ENCODE measurements at places on chromosomes 6 and 20.

DNA sequence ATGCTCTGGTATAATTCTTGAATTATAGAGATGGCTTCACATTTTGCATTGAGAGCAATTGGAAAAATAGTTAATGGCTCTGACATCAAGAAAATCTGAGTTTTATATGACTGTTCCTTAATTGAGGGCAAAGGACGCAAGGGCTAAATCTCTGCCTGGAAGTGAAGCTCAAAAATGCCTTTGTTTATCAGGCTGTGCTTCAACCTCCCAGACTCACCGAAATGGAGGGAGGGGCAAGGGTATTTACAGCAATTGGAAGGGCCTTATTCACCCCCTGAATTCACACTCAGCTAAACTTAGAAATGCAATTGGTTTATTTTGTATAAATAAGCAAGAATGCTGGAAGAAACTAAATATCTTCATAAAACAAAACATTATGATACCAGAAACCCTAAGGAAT, 737.2 kb upstream of the MMS22L start:
- no peak for DNase-seq

GRCh38 chr6:90136176-90136575, 160.5 kb downstream of the BACH2 start:
- no peak for DNase-seq

GRCh38 chr6:19210849-19211590, 626.1 kb upstream of the ID4 start:
- no peak for DNase-seq

- no peak for DNase-seq
Observed at GRCh38 chr6:26387565-26387964, 4.7 kb downstream of the BTN2A2 start.

- no peak for DNase-seq
Observed at GRCh38 chr6:168407842-168408241, 33.1 kb upstream of the SMOC2 start.

DNA sequence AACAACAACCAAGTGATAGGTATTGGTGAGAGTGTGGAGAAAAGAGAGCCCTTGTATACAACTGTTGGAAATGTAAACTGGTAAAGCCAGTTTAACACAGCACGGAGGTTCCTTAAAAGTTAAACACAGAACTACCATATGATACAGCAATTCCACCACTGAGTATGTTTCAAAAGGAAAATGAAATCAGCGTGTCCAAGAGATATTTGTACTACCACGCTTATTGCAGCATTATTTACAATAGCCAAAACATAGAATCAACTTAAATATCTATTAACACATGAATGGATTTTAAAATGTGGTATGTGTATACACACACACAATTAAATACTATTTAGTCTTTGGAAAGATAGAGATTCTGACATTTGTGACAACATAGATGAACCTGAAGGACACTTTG, 1.1 kb downstream of the PTCHD4 start:
- no peak for DNase-seq

- DNase-seq, result no peak
Observed at GRCh38 chr20:2395136-2395535, 14.4 kb downstream of the TGM6 start.

- DNase-seq, result no peak
Observed at GRCh38 chr6:20658053-20658452, 123.8 kb downstream of the CDKAL1 start.

DNA sequence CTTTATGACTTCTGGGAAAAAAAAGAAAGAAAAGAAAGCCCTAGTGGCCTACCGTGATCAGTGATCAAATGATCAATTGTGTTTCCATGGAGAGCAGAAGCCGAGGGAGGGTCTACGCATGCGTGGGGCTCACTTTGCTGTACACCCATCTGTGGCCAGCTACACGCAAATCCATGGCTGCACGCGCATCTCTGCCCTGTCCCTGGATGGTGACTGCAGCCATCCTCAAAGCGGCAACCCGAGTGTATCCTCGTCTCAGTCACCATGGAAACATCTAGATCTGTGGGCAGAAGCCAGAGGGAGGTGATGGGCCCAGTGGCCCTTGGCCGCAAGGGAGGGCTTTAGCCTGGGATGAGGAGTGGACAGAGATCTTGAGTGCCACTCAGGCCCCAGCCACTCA, 785 bp upstream of the ULBP3 start:
- DNase-seq, result no peak

GRCh38 chr6:37623666-37624065, 74.0 kb downstream of the MDGA1 start:
- DNase-seq, result no peak

DNA sequence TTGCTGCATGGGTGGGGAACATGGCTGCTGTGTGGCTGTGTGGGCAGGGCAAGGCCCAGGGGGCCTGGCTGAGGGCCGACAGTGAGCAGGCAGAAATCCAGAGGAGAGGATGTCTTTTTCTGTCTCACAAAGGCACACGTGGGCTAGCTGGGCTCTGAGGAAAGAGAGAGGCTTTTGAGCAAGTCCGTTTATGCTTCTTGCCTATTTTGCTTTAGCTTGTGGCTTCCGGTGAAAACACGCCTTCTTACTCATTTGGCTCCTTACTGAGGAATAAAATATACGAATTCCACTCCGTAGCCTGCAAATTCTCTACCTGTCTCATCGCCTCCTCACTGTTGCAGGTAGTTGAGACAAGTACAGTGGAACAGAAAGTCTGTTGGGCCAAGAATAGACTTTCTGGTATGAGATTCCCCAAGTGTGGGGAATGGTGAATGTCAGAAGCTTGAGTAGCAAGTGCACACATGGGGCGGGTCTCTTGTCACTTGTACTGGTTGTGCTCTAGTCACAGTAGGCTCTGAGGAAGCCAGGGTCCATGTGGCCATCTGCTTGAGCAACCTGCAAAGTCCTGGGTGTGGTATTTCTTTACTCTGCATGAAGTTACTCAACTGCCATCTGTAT, 28.4 kb downstream of the WRNIP1 start:
- DNase-seq, result peak; percentile 59

- DNase-seq, result no peak
Observed at GRCh38 chr20:18663932-18664331, 76.1 kb downstream of the DTD1 start.

GRCh38 chr6:110355727-110356126, 2.4 kb downstream of the METTL24 start:
- no peak for DNase-seq

DNA sequence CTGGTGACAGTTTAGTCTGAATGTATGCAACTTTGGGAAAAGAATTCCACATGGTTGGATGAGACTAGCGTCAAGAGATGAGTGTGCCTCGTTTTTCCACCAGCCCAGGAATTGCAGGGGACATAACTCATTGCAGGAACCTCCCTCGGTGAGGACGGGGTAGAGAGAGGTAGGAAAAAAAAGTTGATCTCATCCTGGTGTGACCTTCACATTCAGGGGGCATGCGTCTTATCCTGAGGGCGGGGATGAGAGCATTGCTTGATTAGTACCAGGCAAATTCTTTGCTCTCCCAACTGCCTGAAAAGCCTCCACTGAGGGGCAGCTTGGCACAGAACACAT, 11.8 kb downstream of the TLDC2 start:
- DNase-seq, result no peak

GRCh38 chr6:73695619-73696421, at the start of gene CD109:
CD109 (plus strand) TSS chr6:73696203; CDS start chr6:73696216, 13 bp downstream.
- peak; percentile 26 for DNase-seq

DNA sequence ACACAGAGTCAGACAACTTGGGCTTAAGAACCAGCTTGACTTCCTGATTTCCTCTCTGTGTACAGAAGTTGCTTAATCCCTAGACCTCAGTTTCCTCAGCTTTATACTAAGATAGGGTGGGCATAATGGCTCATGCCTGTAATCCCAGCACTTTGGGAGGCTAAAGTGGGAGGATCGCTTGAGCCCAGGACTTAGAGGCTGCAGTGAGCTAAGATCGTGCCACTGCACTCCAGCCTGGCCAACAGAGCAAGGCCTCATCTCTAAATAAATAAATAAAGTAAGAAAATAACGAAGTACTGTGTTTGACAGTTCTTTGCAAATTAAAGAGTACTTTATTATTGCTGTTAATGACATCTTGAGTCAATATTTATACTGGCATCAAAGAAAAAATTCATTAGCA, 41.7 kb downstream of the CNKSR3 start:
- DNase-seq, result no peak

DNA sequence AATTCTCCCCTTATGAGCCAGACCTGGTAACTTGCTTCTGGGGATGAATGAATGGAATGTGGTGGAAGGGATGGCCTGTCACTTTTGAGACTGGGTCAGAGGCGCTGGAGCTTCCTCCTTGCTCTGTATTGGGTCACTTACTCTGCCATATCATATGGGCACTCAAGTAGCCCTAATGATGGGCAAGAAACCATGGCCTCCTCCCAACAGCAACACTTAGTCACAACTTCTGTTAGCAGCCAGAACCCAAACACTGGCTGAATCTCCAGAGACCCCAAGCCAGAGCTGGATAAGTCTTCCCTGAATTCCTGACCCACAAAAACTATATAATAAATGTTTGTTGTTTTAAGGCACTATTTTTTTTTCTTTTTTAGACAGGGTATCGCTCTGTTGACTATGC, 5.5 kb downstream of the E2F1 start:
- no peak for DNase-seq

DNA sequence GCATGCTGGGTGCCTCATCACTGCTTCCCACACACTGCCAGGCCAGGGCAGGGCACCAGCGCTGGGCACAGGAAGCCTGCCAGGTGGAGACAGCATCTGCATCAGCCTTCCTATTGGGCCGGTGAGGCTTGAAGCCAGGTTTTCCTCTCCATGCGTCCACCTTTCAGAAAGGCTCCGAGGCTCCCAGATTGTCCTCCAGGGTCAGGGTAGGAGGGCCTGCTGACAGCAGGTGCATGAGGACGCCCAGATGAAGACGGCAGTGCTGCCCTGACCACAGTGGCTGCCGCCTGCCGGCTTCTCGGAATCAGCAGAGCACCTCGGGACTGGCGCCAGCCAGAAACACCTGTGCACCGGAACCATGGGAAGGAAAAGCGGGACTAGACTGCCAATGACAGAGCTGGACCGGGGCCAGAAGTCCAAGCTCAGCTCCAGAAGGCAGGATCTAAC, 170.5 kb upstream of the CST7 start:
- DNase-seq, result no peak

GRCh38 chr6:2547355-2547754, 203.4 kb downstream of the MYLK4 start:
- DNase-seq, result no peak

GRCh38 chr20:43189554-43190331, at the start of gene PTPRT:
PTPRT (minus strand) TSS chr20:43189906; CDS start chr20:43189733, 173 bp downstream.
- DNase-seq, result no peak

- no peak for DNase-seq
Observed at GRCh38 chr6:166635013-166635970, 8.2 kb upstream of the RPS6KA2 start.

DNA sequence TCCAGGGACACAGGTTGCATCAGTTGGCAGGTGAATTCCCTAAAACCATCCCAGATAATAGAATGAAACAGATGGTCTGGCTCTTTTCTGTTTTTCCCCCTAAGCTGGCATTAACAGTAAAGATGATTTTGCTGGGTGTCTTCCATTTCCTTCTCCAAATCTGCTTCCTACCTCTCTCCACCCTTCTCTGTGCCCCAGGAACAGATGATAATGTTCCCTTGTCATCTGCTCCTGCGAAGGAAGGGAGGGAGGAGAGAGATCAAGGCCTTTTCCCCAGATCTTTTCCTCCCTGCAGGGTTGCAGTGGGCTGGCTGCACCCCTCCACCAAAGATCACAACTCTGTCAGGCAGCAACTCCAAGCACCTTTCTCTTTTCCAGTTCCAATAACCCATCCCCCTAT, 156.5 kb upstream of the PRDM1 start:
- DNase-seq, result no peak

- no peak for DNase-seq
Observed at GRCh38 chr20:46324960-46325703, 16.8 kb upstream of the CDH22 start.

- no peak for DNase-seq
Observed at GRCh38 chr6:138522611-138523010, 23.3 kb upstream of the NHSL1 start.

- DNase-seq, result no peak
Observed at GRCh38 chr6:143232849-143233248, 172.2 kb downstream of the AIG1 start.

DNA sequence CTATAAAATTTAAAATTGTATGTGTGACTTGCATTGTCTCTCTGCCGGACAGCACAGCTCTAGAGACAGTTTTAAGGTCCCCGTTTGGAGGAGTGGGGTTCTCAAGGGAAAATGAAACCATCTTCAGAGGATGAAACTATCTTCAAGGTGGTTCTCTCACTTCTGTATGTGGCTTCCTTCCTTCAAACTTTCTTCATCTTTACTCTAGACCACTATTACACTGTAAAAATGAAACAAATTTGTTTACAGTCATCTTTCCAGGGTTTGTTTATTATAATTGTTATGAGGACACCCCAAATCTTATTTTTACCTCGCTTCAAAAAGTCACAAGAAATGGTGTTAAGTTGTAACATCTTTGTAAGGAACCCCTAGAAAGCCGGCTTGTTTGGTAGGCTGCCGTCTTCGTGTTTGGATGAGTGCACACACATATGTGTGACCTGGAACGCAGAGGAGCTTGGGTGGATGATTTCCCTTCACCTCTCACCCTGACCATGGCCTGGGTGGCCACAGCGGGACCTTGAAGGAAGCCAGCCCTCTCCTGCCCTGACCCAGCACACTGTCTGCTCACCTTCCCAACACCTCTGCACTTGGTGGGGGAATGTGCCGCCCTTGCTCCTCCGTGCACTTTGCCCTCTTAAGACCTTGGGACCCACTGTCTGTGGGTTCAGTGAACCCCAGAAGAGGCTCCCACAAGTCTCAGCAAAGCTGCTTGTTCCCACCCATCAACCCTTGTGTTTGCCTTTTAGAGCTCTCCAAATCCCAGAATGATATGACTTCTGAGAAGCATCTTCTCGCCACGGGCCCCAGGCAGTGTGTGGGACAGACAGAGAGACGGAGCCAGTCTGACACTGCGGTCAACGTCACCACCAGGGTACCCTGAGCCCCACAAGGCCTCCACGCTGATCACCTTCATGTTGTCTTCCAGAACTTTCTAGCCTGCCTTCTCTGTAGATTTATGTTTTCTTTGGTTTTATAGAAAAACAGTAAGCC, 67.8 kb downstream of the SYTL3 start:
- DNase-seq, result peak; percentile 79

DNA sequence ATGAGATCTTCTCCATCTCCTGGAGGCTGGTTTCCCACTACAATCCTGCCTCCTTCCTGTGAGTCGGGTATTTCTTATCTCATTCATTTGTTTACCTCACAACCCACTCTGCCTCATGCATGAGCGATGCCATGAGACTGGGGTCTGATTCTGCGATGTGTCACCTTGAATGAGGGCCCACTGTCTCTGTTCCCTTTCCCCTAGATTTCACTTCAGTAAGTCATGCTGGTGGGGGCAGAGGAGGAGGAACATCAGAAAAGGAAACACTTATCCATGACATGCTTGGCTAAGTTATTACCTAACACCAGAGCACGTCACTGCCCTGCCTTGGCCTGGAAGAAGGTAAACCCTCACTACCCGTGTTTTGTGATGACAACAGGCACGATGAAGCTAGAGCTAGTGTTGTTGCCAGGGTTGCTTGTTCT, 337.4 kb upstream of the PRDM1 start:
- no peak for DNase-seq

- no peak for DNase-seq
Observed at GRCh38 chr6:126779331-126779730, 339.1 kb upstream of the RSPO3 start.

Measured in immature natural killer cell (primary cell).